SW480 (cell line): ENCODE measurements at places on chromosomes 3 and 15.

DNA sequence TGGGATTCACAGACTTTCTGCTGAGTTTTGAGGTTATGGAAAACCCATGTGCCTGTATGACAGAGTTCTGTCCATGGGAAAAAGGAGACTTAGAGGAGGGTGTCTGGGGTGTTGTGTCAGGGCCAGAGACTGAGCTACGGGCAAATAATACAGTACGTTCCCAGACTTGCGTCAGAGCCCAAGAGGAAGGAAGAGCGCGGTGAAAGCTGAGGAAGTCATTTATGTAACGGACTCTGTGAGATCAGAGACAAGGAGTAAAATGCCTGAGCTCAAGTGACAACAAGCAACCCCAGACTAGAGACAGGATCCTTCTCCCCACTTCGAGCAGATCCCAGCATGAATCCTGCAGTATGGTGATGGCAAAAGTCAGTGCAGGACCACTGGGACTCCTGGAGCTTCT is 368.6 kb upstream of the MCTP2 start:
- DNase-seq = no peak

- no peak for DNase-seq
Measured at GRCh38 chr3:137582484-137582883, 181.6 kb upstream of the SOX14 start.

GRCh38 chr15:51736069-51736468 is 1.4 kb downstream of the LYSMD2 start:
- DNase-seq = no peak

DNA sequence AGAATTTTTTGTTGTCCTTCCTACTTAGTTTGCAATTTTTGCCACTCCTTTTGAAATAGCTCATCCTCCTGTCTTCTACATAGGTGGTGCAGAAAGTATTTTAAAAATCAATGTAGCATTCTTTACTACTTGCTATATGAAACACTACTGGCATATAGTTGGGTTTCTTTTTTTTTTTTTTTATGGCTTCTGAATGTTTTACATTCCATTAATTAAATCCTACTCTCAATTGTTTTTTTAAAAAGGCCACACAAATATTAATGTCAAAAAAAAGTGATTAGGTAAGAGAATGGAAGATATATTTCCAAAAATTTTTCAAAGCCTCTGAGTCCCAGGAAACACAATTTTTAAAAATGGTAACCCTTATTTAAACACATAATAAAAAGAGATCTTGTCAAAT is 262.6 kb downstream of the MAGI1 start:
- DNase-seq = no peak

DNA sequence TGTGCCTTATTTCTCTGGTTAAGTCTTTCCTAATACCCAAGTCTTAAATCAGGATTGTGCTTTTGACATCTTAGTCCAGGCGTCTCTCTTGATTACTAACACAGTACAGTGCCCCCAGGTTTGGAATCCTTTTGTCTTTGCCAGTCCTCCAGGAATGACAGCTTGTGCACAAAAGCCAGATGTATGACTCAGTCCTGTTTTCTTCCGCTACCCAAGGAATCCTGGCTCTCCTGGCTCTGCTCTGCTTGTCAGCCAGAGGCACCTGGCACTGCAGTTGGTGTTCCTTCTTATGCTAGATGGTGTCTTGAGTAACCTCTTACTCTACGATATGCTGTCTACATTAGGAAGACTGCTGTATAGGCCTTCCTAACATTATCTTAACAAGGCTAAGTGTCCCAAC is 728.2 kb upstream of the NECTIN3 start:
- no peak for DNase-seq

GRCh38 chr15:101397521-101398003 is 91.9 kb downstream of the PCSK6 start:
- DNase-seq = no peak

GRCh38 chr15:99556011-99556410 is 9.8 kb upstream of the MEF2A start:
- no peak for DNase-seq

GRCh38 chr3:63168179-63168578 is 109.9 kb upstream of the SYNPR start:
- no peak for DNase-seq

- no peak for DNase-seq
Measured at GRCh38 chr3:188241072-188241471, 87.1 kb downstream of the LPP start.

GRCh38 chr3:66014651-66015050 is 24.1 kb downstream of the MAGI1 start:
- DNase-seq = no peak

- no peak for DNase-seq
Measured at GRCh38 chr15:68404056-68404798, 27.7 kb downstream of the ITGA11 start.

DNA sequence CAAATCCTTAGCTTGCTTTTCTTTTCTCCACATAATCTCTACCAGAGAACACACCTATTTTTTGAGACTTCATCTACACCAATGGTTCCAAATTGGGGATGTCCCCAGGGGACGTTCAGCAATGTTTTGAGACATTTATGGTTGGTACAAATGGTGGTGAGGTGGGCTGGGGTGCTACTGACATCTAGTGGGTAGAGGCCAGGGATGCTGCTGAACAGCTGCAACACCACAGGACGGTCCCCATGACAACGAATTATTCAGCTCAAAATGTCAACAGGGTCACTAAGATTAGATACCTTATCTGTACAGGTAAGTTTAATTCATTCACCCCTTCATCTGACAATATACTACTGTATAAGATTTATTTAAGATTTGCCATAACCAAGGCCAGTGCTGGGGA is 14.4 kb downstream of the GK5 start:
- DNase-seq = no peak

DNA sequence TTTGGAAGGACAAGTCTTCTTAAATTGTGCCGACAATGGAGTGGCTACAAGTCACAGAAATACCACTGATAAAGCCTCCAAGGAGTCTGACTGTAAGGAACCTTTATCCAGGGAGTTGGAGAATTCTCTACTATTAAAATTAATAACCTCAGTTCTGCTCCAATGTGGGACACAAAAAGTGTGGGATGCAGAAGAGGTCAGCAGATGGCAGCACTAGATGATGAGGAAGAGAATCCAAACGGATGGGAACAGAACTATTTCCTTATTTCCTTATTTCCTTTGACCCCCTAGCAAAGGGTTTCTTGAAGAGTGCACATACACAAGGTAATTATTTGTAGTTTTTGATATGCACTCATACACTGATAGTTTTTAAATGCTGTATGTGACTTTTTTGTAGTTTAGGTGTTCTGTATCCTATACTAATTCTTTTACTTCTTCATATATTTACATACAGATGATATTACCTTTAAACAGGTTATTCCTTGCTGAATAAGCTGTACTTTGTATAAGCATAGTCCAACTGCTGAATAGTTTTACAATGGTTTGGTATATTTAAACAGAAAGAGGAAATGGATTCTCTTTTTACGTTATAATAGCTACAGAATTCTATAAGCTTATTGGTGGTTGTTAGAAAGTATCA is 25.6 kb upstream of the NLGN1 start:
- DNase-seq = peak; percentile 42

DNA sequence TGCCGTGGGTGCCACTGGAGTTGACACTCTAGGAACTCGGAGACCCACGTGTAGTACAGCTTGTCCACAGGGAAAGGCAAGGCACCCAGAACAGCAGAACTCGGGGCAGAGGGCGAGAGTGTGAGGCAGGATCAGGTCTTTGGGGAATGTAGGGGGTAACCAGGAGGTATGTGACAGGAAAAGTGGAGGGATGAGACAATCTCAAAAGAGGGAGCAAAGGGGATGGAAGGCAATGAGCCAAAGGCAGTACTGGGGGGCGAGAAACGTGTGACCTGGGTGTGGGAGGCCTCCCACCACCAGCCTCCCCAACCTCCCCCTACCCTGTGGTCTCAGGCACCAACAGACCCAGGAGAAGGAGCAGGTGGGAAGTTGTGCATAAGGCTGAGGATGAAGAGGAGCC is 48.9 kb downstream of the UMPS start:
- no peak for DNase-seq

- DNase-seq = no peak
Measured at GRCh38 chr15:79433276-79433990, 1.3 kb downstream of the MINAR1 start.

- DNase-seq = no peak
Measured at GRCh38 chr3:64676831-64677230, 11.0 kb downstream of the ADAMTS9 start.

DNA sequence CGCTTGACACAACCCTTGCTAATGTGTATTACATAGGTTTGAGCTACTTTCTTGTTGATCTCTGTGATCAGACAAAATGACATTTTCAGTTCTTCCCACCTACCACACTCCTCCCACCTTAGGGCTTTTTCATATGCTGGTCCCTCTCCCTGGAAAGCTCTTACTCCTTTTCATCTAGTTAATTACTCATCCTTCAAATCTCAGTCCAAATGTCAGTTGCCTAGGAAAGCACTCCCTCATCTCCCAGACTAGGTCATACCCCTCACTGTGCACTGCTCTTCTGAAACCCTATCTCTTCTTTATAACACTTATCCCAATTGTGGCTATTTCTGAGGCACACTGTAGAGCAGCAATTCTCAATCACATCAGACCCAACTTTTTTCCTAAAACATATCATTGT is 7.3 kb downstream of the ZNF106 start:
- DNase-seq = no peak

GRCh38 chr3:69409831-69410230 is 23.9 kb upstream of the FRMD4B start:
- DNase-seq = no peak

- no peak for DNase-seq
Measured at GRCh38 chr3:126479642-126480041, 4.0 kb upstream of the ZXDC start.

GRCh38 chr15:94312946-94313345 is 81.6 kb downstream of the MCTP2 start:
- no peak for DNase-seq

GRCh38 chr3:188270423-188270972 is 116.5 kb downstream of the LPP start:
- DNase-seq = no peak

GRCh38 chr3:5390936-5391625 is 203.6 kb downstream of the EDEM1 start:
- no peak for DNase-seq

DNA sequence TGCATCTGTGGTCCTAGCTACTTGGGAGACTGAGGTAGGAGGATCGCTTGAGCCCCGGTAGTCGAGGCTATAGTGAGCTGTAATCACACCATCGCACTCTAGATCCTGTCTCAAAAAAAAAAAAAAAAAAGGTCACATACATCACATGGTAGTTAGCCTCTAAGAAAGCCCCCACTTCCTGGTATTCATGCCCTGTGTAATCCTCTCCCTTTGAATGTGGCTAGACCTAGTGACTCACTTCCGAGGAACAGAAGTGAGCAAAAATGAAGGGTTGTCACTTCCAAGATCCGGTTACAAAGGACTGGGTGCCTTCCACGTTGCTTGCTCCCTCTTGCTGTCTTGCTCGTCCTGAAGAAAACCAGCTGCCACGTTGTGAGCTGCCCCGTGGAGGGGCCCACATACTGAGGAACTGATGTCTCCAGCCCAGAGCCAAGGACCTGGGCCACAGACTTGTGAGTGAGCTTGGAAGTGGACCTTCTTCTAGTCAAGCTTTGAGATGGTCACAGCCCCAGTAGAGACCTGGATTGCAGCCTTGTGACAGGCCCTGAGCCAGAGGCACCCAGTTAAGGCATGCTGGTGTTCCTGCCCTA is 12.6 kb upstream of the LCTL start:
- DNase-seq = peak; percentile 59

DNA sequence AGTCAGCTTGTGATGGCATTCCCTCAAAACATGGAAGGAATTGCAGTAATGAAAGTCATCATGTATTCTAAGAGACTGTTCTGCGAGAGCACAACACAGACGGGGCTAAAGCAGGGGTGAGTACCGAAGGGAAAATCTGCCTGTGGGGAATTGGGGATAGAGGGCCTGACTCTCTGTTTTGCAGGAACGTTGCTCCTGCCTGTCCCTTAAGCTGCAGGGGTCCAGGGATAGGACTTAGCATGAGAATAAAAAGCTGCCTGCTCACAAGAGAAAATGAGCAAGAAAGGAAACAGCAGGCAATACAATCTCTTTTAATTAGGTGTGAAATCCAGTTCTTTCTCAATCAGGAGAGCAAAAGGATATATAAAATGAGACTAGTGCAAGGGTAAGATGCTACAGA is 62.2 kb downstream of the TIGIT start:
- no peak for DNase-seq

- no peak for DNase-seq
Measured at GRCh38 chr3:65901226-65901625, 137.5 kb downstream of the MAGI1 start.

- peak; percentile 65 for DNase-seq
Measured at GRCh38 chr3:42961633-42962032, 17.5 kb upstream of the GASK1A start.

GRCh38 chr3:196639483-196640296 is at the start of gene NRROS:
Gene NRROS (plus strand): TSS chr3:196639694. CDS start chr3:196654540, 14,846 bp downstream.
- DNase-seq = peak; percentile 50

GRCh38 chr3:107662586-107662985 is 139.8 kb downstream of the BBX start:
- no peak for DNase-seq

- no peak for DNase-seq
Measured at GRCh38 chr15:50685191-50685975, 1.2 kb downstream of the TRPM7 start.
